Endothelial cell of coronary artery (primary cell): ENCODE measurements at places on chromosomes 2 and 18. TPM values are rescaled to one million over a fixed set of nuclear protein-coding genes. Genes with fewer than 3 reads are reported as not detected.

The HES6 gene
- 2.3 and 3.1 TPM in 2 replicates for total RNA-seq

The LDLRAD4 gene
- 0.99 and 2.0 TPM in 2 replicates for total RNA-seq

The SLC14A1 gene
- 0.09 and 0.56 TPM in 2 replicates for total RNA-seq

The NT5DC4 gene
- total RNA-seq, result not detected in 2 replicates

The VSNL1 gene
- not detected in 2 replicates for total RNA-seq

The KRTCAP3 gene
- not detected in 2 replicates for total RNA-seq

The SLC9A2 gene
- total RNA-seq, result under 0.01 TPM in 2 replicates

The ANKRD39 gene
- 6.3 and 6.9 TPM in 2 replicates for total RNA-seq

The COL4A4 gene
- 0.09 and 1.3 TPM in 2 replicates for total RNA-seq

The TRIB2 gene
- 13.9 and 20.6 TPM in 2 replicates for total RNA-seq

The PRKAG3 gene
- total RNA-seq, result not detected in 2 replicates

The UBXN4 gene
- total RNA-seq, result 60.8 and 72.3 TPM in 2 replicates
